ENCODE measurements at places on chromosomes 13 and 19.
A peak's percentile ranks its signal among the peaks of the same experiment; 100 is the strongest.

DNA sequence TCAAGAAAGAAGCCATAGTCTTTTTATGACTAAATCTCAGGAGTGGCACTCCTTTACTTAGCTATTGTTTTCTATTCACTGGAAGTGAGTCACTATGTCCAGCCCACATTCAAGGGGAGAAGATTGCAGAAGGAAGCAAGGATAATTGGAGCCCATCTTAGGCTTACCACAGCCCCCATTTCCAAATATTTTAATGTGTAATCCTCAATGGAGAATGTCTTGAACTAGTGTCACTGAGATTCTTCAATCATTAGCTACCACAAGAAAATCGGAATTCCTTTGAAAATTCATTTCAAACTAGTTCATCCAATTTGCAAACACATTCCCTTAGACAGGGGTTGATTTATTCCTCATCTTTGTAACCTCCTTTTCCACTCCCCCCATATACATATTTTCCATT lies 84.7 kb downstream of the DLEU7 start:
- peak; percentile 64 for DNase-seq

- no peak for DNase-seq
Observed at GRCh38 chr19:10961073-10961860, 437 bp downstream of the SMARCA4 start.

GRCh38 chr19:13505761-13506470 lies 363 bp downstream of the CACNA1A start:
- DNase-seq = peak; percentile 10

GRCh38 chr19:11387162-11388034 lies 3.3 kb upstream of the EPOR start:
- no peak for DNase-seq

DNA sequence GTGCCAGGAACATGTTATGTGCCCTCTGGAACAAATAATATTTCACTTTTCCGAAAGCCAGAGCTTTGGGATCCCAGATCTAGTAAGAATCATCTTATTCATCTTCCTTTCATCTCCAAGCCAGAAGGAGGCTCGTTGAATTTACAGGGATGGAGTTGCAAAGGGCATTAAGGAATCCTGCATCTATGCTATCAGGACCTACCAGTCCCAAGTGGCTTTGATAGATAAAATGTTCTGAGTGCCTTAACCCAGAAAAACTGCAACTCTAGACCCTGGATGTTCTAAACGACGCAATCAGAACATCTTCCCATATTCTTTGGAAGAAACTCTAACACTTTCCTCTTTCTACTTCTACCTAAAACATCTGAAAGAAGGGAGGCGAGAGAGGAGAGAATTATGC lies 9.2 kb upstream of the EDDM13 start:
- DNase-seq = no peak

GRCh38 chr13:98990701-98991100 lies 12.8 kb upstream of the DOCK9 start:
- DNase-seq = no peak

Measured in fibroblast of skin of right quadriceps (primary cell).